ENCODE measurements at places on chromosomes 6 and 20.

DNA sequence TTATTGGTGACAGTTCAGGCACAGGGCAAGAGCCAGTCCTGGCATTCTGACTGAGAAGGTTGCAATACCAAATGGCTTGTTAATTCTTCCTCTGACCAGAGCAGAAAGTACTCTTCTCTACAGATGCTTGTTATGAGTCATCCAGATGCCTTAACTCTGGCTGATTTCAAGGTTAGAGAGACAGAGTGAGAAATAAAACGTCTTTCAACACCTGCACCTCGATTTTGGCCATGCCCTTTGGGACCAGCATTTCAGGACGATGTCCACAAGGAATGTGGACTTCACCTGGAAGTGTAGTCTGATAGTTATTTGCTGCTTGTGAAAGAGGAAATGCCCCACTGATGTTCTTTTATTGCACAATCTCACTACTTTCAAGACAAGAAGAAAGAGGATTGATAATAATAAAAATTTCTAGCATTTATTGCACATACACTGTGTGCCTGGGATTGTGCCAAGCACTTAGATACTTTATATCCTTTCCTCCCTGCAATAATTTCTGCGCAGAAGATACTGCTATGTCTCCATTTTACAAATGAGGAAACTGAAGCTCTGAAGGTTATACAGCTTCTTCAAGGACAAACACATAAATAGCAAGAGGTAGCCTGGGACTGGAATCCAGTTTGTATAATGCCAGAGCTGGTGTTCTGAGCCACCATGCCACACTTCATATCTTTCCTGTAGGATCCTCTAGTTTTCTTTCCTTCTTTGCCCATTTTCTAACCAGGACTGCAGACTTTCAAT lies 33.5 kb upstream of the MCM3 start:
- DNase-seq = no peak

- no peak for DNase-seq
Measured at GRCh38 chr20:63320041-63320511, 27.1 kb downstream of the COL20A1 start.

DNA sequence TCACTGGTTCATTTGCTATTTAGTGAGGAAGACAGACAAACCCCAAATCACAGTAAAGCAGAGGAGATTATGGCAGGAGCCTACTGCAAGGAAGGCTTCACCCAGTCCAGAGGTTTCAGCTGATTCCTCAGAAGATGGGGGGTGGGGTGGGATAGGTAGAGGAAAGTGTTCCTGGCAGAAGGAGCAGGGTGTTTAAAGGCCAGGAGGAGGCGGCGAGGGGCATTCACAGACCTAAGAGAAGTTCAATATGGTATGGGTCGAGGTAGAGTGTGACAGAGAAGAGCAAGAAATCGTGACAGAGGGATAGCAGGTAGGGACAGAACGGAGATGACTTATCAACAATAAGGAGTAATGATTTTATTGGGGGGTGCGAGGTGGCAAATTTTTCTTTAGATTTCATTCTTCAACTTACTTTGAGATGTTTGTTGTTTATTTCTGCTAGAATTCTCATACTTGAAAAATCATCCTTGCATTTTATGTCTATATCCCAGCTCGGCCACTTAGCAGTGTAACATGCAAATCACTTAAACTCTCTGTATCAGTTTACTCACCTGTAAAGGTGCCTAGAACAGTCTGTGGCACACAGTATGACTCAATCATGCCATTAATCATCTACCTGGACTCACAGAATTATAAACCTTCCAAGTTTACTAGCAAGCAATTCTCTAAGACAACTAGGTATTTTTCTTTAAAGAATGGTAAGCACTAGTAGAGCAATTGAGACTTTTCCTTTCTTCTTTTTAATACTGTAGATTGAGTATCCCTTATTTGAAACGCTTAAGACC lies 176.7 kb downstream of the REV3L start:
- DNase-seq = no peak

- no peak for DNase-seq
Measured at GRCh38 chr6:119345114-119345513, 4.4 kb downstream of the MAN1A1 start.

GRCh38 chr6:90362318-90362717 lies 65.7 kb upstream of the BACH2 start:
- DNase-seq = no peak

GRCh38 chr20:47727170-47727880 lies 58.0 kb downstream of the SULF2 start:
- peak; percentile 63 for DNase-seq

DNA sequence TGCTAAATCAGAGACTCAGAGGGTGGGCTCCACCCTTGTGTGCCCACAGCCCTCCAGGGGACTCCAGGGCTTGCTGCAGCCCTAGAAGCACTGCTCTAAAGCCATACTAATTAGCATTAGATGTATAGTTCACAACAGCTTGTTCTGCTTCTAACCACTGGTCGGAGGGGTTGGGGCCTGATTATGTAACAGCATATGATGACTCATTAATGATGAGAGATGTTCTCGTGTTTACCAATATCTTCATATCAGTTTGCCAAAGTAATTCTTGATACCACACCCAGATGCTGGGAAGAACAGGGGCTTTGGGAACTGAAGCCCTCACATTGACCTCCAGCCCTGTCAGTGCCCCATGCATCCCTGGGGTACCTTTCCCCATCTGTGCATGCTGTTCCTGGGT lies 104.1 kb upstream of the FOXA2 start:
- no peak for DNase-seq

DNA sequence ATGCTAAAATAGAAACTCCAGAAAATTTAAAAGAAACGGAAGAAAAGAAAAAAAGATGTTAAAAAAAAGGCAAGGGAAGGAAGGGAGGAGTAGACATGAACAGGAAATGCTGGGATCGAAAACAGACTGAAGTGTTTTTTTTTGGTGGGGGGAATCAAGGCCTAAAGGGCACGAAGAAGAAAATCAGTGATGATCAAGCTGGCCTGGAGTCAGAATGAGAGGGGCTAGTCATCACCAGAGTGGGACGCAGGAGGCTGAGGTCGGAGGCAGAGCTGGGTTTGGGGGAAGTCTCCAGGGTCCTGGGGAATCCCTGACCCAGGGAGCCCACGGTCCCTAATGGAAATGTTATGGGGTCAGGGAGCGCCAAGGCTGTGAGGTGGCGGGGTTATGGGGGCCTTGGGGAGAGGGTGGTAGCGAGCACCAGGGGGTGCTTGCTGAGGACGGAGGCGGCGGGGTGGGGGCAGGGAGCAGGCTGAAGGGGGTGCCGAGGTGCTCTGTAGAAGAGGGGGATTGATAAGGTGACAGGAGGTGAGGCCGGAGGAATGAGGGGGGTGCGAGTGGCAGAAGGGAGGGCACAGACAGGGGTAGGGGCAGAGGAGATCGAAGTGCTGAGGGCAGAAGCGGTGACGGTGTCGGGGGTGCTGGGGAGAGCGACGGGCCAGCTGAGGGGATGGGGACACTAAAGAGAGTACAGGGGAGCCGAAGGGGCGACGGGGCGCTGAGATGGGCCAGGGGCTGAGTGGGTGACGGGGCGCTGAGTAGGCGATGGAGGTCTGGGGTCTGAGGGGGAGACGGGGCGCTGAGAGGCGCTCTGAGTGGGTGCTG lies 684 bp downstream of the ZNFX1 start:
- DNase-seq = no peak

DNA sequence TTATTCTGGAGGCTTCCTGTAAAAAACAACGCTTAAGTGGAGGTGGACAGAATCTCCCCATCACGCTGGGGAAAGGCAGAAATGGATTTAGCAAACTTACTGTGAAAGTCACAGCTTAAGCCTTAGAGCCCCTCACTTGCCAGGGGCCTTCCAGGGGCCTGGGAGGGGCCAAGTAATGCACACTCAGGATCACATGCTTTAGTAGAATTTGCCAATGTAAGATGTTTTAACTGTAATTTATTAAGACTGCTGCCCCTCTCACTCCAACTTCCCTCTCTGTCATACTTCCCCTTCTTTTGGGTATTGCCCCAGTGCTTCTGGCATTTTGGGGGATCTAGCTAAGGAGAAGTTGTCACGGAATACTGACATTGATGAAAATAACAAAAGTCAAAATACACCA lies 12.6 kb upstream of the ADA start:
- DNase-seq = no peak

DNA sequence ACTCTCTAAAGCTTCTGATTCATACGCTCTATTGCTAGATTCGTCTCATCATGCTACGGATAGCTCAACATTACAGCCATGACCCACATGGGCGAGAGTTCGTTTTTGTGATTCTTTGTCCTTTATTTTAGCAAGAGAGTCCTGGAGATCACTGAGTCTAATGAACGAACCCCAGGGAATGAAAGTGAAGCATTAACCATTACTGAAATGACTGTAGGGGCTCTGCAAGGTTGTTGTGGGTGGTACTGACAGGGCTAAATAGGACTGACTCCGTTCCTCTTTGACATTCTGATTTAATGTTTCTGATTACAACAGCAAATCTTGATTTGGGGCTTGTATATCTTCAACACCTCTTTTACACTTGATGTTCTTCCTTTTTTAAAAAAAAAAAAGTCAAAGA lies 13.7 kb upstream of the RTF2 start:
- no peak for DNase-seq

GRCh38 chr6:124203812-124204167 lies 400.1 kb downstream of the NKAIN2 start:
- no peak for DNase-seq

DNA sequence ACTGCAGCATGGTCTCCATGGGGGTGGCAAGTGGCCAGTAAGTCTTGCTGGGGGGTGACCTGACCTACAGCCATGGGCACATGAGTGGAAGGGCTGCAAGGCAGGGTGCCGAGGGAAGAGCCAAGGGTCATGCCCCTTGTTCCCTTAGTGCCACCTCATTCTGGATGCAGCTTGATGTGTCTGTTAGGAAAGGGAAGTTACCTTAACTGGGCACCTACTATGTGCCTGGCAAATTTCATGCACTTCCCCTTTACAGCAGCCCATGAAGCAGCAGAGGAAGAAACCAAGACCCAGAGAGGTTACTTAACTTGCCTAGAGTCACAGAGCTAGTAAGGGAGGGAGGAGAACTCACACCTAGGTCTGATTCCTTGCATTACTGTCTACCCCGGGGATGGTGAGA lies 174.0 kb downstream of the MRPL14 start:
- no peak for DNase-seq

- DNase-seq = peak; percentile 43
Measured at GRCh38 chr6:25056130-25056529, 120.4 kb upstream of the RIPOR2 start.

GRCh38 chr6:43763812-43764522 lies 6.0 kb upstream of the VEGFA start:
- DNase-seq = no peak

DNA sequence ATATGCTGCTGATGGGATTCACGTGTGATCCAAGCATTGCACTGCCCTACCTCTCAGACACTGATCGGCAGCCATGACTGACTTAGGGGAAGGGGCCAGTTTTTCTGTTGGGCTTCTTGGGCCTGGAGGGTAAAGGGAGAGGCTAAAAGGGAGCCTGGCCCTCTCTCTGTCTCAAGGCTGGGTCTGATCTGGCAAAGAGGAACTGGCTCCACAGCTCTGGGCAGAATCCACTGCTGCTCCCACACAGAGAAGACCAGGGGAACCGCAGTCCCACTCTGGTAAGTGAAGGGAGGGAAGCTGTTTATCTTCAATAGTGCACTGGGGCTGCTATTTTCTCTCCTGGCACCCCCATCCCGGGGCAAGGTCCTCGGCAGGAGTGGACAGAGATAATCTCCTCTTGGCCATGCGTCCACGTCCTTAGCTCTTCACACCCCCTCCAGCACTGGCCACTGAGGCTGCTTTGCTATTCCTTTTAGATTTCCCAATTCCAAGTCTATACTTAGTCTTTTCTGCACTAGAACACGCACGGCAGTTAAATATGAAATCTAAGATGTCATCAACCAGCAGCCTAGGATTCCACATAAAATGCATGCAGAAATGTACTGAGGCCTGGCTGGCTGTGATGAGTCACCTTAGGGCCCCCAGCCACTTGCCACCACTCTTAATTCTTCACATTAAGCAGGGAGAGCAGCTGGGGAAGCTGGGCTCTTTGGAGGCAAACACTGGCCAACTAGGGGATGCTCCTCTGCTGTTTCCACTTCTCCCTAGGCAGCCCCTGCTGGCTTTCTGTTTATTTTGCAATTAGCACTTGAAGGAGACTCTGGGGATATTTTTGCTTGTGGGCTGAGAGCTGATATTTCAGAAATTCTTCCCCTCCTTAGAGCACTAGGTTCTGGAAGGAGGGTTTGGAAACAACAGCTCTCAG lies 87.8 kb upstream of the ARMC2 start:
- DNase-seq = no peak

DNA sequence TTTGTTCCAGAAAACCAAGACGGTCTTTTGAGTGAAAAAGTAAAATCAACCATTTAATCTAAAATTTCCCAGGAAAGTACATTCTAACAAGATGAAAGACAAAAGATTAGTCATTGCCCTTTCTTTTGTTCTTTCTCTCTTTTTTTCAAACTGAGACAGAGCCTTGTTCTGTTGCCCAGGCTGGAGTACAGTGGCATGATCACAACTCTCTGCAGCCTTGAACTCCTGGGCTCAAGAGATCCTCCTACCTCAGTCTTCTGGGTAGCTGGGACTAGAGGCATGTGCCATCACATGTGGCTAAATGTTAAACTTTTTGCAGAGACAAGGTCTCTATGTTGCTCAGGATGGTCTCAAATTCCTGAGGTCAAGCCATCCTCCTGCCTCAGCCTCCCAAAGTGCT lies 75.0 kb downstream of the FKBP5 start:
- DNase-seq = no peak

GRCh38 chr20:1370548-1371110 lies 22.2 kb downstream of the FKBP1A start:
- no peak for DNase-seq

DNA sequence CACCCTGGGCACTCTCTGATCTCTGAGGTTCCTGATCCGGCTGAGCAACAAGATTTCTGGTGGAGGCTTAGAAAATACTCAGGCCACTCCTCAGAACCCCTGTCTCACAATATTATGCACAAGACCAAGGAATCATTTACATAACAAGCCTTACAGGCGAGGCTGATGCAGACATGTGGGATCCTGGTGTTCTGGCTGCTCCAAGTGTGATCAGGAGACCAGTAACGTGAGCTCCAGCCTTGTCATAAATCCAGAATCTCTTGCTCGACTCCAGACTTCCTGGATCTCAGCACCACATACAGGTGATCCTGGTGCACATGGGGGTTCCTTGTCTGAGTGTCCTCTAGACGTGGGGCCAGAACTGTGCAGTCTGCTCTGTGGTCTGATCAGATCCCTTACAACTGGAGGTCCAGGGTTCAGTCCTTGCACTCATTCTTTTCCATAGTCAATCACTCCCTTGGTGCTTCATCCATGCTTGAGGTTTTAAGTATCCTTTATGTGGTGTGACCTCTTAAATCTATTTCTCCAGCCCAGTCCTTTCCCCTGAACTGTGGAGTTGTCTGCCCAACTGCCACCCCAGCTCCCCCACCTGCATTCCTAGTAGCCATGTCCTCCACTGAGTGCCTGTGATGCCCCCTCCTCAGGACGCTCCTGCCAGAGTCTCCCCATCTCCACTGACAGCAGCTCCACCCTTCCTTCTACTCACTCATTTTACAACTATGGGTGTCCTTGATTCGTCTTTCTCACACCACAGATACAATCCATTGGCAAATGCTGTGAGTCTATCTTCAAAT lies 5.1 kb downstream of the HLA-C start:
- no peak for DNase-seq

GRCh38 chr6:44538131-44538806 lies 150.8 kb downstream of the CDC5L start:
- DNase-seq = no peak

- DNase-seq = no peak
Measured at GRCh38 chr6:31418251-31418650, 14.9 kb downstream of the MICA start.
